Pancreas (tissue), 10 donors: ENCODE measurements at places on chromosomes 11 and 22. TPM values are rescaled to one million over a fixed set of nuclear protein-coding genes. Genes with fewer than 3 reads are reported as not detected.

DNA sequence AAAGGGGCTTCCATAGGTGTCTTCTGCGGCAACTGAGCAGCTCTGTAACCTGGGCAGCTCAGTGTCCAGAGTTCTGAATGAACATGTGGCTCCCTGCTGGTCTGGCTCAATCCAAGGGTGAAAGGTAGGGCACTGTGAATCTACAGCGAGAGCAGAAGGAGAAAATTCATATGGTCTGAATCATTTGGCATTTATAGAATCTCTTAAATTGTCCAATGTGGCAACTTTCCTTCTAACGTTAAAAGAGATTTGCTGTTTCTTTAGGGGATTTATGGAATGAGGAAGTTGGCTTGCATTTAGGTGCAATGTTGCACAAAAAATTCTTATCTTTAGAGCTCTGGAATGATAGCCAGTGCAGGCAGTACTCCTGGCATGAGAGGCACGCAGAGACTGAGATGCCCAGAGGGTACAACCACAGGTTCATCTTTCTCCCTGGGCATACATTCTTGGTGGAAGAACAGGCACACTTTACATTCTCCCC is 17.0 kb downstream of the ATXN10 start:
- no peak for DNase-seq

GRCh38 chr11:47867823-47868222 is 19.7 kb upstream of the NUP160 start:
- no peak for DNase-seq

GRCh38 chr11:43830928-43831440 is 49.6 kb upstream of the ALKBH3 start:
- no peak for DNase-seq

GRCh38 chr11:131037873-131038272 is 121.6 kb upstream of the SNX19 start:
- no peak for DNase-seq

GRCh38 chr11:16827139-16827538 is 88.7 kb downstream of the C11orf58 start:
- DNase-seq: no peak

DNA sequence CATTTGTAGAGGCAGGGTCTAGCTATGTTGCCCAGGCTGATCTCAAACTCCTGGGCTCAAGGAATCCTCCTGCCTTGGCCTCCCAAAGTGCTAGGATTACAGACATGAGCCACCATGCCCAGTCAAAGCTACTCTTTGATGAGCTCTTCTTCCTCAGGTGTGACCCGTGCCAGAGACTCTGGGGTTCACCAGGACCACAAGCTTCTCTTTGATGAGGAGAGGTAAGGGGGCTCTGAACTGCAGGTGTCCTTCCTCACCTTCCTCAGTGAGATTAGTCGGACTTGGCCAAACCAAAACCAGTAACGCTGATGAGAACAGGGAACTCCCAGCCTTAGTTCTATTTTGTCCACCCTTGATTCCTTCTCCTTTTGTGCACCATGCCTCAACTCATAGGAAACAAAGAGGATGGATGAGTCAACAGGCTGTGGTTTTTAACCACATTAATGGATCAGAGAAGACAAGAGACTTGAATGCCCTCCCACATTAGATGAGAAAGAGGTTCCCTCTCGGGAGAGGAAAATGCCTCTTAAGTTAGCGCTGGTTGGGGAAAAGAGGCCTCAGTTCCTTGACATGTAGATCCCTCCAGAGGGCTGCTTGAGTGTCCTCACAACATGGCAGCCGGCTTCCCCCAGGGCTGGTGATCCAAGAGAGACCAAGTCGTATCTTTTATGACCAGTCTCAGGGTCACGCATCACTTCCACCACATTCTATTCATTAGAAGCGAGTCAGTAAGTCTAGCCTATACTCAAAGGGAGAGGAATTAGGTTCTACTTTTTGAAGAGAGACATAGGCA is 25.7 kb upstream of the CTR9 start:
- DNase-seq: no peak

DNA sequence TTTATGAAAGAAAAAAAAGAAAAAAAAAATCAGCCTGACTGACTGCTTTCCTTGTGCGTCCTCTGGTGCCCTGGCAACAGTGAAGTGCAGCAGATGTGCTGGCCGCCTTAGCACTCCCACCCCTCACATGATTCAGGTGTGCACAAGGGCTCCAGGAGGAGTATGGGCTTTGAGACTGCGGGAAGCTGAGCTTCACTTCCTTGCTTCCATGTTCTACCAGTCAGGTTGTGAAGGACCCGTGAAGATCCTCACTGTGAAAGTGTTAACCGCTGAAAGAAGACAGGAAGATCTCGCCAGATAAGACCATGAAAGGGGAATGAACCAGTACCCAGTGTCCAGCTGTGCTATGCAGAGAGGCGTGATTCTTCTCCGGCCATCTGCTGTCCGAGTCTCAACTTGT is 48.2 kb downstream of the HIRA start:
- DNase-seq: no peak

Gene EMSY
- total RNA-seq: 7.6 TPM

DNA sequence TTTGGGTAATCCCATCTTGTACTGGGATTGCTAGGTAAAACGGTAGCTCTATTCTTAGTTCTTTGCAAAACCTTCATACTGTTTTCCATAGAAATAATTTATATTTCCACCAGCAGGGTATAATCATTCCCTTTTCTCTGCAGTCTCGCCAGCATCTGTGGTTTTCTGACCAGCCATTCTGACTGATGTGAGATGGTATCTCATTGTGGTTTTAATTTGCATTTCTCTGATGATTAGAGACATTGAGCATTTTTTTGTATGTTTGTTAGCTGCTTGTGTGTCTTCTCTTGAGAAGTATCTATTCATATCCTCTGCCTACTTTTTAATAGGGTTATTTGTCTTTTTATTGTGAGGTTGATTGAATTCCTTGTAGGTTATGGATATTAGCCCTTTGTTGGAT is 220.9 kb downstream of the PGR start:
- DNase-seq: no peak

Gene NELL1
- not detected for total RNA-seq

DNA sequence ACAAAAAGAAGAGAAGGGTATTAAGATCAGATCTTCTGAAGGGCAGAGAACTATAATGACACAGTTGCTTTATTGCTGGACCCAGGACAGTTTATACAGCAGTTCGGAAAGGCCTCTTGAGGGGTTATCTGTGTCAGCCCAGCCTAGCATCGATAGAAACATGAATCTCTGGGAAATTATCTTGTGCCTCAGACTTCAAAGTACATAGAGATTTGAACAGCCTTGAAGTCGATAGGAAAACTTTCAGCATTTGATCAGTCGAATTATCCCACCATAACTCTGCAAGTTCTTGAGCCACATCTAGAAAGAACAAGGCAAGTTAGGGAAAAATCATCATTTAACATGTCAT is 2.5 kb upstream of the LMO2 start:
- no peak for DNase-seq

DNA sequence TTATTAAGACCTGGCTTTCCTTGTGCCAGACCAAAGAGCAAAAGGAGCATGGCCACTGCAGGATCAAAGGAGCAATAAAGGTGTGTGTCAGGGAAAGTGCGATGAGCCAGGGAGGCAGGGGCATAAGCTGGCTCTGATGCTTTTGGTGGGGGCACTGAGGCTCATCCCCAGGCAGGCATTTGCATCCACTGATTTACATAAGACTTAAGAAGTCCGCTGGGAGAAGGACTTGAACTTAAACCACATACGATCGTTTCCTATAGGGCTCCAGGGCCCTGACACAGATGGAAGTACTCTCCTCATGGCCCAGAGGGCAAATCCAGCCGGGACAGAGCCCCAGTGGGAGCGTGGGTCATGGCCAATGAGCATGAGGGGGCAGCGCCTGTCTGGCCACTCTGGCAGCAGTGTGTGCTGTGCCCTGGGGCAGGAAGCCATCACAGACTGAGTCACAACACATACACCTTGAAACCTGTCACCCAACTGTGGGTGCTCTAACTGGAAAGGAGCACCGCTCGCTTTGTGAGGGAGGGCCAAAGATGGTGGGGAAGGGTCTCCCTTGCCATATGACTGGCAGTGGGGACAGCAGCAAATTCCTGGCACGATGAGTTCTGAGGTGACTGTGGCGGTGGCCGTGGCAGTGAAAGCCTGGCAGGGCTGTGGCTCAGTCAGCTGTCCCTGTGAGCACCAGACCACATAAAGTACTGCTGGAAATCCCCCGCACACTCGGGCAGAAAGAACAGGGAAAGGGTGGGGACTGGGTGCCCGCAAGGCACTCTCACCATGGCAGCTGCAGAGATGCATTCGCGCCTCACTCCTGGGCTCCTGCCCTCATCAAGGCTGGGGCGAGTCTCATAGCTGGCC is 79.4 kb upstream of the LMO1 start:
- no peak for DNase-seq

Gene PATE4
- total RNA-seq: not detected

- DNase-seq: no peak
These were observed 6.9 kb downstream of the MCAT start for GRCh38 chr22:43136255-43136654.

GRCh38 chr11:77147668-77148321 is 19.7 kb downstream of the MYO7A start:
- DNase-seq: no peak

- no peak for DNase-seq
These were observed 3.5 kb downstream of the AP5B1 start for GRCh38 chr11:65777241-65777640.

DNA sequence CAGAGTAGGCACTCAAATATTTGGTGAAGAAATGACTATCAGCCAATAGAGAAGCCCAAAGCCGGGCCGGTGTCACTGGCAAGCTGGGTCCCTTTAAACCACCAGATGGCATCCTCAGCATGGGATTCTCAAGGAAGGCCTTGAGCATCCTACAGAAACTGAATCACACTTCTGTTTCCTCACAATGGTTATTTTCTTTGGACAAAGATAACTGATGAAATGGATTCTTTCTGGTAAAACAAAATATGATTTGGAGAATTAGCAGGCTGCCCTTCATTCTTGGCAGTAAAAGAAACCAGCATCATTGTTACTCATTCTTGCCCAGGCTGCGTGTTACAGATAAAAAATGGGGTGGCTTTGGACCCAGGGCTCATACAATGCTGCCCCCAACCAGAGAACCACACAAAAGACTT is 30.3 kb upstream of the ASPHD2 start:
- peak; percentile 39 for DNase-seq

Gene ATG2A
- 17.9 TPM for total RNA-seq

DNA sequence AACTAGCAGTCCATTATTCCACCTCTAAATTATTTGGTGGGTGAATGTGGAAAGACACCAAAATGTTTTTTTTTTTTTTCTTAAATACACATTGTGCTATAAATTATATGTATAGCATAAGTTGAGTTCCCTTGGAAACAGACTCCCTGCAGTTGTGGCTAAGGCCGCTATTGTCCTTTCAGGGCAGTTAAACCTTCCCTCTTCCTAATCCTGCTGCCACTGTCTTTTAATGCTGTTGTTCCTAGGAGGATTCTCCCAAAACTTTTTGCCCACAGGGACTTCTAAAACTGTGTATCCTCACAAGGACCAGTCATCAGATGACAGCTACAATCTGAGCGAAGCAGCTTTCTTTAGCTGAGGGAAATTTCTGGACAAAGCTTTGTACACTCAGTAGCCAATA is 478.9 kb upstream of the CHORDC1 start:
- DNase-seq: no peak

DNA sequence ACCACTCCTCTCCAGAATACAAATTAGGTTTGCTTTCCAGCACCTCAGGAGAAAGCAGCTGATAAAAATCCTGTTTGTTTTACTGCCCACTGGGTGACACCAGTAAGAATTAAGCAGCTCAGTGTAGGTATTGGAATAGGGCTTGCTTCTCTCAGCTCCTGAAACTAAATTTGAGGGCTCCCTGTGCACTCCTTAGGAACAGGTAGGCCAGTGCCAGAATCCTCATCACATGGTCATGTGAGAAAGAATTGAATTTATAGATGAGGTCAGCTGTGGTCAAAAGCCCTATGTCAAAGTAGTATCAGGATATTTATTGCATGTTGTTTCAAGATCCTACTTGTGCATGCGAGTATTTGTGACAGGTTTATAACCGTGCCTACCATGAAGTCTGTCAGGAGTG is 1.0 kb downstream of the PRSS23 start:
- DNase-seq: no peak

GRCh38 chr11:12232160-12232559 is 121.8 kb downstream of the MICAL2 start:
- DNase-seq: no peak

Gene PIH1D2
- total RNA-seq: 1.2 TPM

DNA sequence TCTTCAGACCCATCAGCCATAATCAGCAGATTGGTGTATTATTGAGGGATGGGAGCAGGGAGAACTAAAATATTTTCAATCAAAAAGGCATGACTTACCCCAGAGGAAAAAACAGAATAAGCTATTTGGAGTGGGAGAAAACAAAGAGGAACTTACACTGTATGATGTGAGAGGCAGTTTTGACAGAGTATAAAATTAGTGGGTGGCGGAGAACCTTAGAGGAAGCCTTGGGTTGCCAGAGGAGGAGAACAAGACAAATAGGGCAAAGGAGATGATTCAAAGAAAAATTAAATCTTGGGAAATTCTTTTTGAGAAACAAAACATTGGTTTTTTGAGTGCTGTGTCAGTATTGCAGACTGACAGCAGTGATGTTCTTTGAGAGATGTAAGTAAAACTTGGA is 285.0 kb downstream of the C11orf87 start:
- DNase-seq: no peak

GRCh38 chr11:124483422-124483821 is 37.9 kb upstream of the OR8B8 start:
- DNase-seq: no peak

- DNase-seq: no peak
These were observed 9.0 kb upstream of the USP28 start for GRCh38 chr11:113884361-113884836.

Gene CASP5
- not detected for total RNA-seq

DNA sequence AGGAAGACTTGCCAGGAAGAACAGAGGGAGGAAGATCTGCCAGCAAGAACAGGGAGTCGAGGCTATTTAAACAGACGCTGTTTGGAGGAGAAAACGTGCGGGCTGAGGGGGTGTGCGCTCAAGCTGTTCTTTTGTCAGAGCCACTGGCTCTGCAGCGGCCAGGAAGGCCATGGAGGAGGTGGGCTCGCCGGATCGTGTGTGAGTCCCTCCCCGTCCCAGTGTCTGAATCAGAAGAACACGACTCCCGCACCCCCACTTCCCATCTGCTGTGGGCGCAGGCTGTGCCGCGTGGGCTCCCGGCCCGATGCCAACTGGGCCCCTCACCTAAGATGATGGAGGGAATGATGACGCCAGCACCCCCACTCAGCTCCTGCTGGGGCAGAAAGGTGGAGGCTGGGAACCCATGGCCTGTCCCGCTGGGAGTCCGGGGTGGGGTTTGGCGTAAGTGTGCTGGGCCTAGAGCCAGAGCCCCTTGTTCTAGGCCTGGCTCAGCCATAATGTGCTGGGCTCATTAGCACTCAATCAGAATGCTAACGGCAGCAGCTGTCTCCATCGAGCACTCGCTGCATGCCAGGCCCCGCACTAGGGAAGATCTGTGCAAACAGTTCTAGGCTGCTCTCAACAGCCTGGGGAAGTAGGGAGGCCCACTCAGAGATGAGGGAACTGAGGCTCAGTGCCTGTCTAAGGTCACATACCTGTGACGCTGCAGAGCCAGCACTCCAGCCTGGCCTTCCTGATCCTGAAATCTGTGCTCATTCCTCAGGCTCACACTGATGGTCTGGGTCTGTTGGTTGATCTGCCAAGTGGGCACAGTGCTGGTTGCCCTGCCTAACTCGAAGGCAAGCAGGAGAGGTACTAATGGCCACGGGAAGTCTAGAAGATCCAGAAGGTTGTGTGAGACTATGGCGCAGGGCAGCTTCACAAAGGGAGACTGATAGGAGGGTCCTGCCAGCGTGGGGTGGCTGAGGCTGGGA is 11.5 kb downstream of the NPTXR start:
- DNase-seq: no peak

Gene RRM1
- 18.1 TPM for total RNA-seq
